CD4-positive, alpha-beta T cell treated with Interleukin-15 for 4 hours (primary cell): ENCODE measurements at places on chromosomes 7 and 10.
A peak's percentile ranks its signal among the peaks of the same experiment; 100 is the strongest.

- DNase-seq = peak; percentile 56
Observed at GRCh38 chr7:117110480-117111315, 157.4 kb downstream of the ST7 start.

DNA sequence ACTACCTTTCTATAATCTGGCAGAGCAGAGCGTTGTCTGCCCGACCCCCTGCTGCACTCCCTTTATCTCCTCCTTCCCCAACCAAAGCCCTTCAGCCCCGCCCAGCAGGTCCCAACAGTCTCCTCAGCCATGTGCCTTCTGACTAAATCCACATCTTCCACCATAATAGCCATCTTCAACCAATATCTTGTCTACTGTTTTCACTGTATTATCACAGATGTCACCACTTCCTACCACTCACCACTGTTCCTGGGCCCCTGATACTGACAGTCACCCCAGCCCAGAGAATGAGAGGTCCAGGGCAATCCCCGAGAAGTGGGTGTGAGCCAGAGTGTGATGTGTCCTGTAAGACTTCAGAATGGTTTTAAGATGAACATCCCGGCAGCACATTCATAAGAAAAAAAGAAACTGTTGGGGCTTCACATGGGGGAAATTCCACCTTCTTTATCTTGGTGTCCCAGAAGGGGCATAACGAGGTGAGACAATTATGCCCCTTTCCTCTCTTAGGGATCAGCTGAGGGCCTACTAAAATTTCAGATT, 25.3 kb downstream of the CCDC6 start:
- DNase-seq = peak; percentile 46

GRCh38 chr10:109977382-109977806, 30.4 kb upstream of the ADD3 start:
- DNase-seq = no peak

- DNase-seq = no peak
Observed at GRCh38 chr10:12717981-12718707, 283.4 kb downstream of the CCDC3 start.

DNA sequence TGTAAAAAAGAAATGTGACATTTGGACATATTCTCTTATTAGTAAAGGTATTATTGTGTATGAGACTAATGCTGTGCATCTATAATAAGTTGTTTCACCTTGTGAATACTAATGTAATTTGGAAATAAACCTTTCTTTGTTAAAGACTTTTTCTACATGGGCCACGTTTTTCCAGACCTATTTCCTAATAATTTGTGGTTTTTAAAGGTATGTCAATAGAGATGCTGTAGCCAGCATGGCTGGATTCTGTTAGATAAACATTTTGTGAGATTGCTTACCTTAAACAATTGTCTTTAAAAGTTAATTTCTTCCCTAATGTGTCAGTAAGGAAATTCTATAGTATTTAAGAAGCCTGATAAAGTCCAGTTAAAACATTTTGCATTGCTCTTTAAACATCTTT, 56.0 kb downstream of the KAT6B start:
- no peak for DNase-seq

- peak; percentile 59 for DNase-seq
Observed at GRCh38 chr7:151117565-151117964, 31.3 kb downstream of the AGAP3 start.

- DNase-seq = peak; percentile 74
Observed at GRCh38 chr10:80465839-80466590, 11.9 kb downstream of the TSPAN14 start.

GRCh38 chr10:83961620-83962019, 177.7 kb upstream of the GHITM start:
- no peak for DNase-seq

DNA sequence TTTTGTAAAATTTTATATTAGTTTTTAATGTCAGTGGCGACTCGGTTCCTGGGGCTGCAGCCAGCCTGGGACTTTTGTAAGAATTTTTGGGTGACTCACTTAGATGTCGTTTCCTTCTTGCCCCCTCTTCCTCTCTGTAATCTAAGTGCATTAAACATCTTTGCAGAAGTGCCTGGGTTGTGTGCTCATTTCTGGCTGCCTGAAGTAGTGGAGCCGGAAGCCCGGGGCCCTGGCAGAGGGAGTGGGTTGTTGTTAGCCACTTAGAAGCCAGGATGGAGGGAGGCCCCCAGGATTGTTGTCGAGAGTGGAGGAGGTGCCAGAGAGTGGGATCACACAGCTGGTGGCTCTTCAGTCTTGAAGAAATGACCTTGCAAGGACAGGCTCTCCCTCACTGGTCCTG, 11.0 kb upstream of the TRIM8 start:
- peak; percentile 43 for DNase-seq

GRCh38 chr10:52332815-52333214, 18.7 kb downstream of the DKK1 start:
- DNase-seq = no peak

GRCh38 chr7:27953777-27954176, 213.8 kb downstream of the TAX1BP1 start:
- DNase-seq = no peak

DNA sequence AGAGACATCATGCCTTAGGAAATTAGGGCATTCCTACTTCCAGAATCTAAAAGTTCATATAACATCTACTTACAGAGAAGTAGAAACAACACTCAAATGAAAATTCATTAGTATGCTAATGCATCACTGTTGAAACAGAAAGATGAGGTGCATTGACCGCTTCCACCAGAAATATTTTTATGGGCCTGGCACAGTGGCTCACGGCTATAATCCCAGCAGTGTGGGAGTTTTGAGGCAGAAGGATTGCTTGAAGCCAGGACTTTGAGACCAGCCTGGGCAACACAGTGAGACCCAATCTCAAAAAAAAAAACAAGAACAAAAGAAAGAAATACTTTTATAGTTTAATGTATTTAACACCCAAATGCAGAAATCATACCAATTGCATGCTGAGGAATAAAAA, 220.9 kb downstream of the SKIDA1 start:
- DNase-seq = no peak

DNA sequence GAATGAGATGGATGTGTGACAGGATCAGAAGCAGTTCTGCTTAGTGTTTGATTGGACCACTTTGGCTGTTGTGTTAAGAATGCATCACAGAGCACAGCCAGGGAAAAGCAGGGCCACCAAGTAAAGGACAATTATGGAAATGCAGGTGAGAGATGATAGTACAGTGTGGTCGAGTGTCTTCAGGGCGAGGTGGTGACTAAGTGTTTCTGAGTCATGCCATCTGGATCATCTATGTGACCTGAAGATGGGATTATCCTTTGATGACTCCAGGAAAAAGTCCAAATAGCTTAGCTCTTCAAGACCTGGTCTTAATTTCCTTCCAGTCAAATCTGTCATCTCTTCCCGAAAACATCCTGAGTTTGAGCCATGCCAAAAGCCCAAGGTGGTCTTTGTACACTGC, 523.2 kb upstream of the IGFBP3 start:
- no peak for DNase-seq

- peak; percentile 87 for DNase-seq
Observed at GRCh38 chr7:143240291-143241168, 18.7 kb downstream of the TAS2R40 start.

- peak; percentile 20 for DNase-seq
Observed at GRCh38 chr10:13930120-13930519, 343.4 kb downstream of the PRPF18 start.

- DNase-seq = peak; percentile 72
Observed at GRCh38 chr10:3972460-3973301, 187.7 kb upstream of the KLF6 start.

DNA sequence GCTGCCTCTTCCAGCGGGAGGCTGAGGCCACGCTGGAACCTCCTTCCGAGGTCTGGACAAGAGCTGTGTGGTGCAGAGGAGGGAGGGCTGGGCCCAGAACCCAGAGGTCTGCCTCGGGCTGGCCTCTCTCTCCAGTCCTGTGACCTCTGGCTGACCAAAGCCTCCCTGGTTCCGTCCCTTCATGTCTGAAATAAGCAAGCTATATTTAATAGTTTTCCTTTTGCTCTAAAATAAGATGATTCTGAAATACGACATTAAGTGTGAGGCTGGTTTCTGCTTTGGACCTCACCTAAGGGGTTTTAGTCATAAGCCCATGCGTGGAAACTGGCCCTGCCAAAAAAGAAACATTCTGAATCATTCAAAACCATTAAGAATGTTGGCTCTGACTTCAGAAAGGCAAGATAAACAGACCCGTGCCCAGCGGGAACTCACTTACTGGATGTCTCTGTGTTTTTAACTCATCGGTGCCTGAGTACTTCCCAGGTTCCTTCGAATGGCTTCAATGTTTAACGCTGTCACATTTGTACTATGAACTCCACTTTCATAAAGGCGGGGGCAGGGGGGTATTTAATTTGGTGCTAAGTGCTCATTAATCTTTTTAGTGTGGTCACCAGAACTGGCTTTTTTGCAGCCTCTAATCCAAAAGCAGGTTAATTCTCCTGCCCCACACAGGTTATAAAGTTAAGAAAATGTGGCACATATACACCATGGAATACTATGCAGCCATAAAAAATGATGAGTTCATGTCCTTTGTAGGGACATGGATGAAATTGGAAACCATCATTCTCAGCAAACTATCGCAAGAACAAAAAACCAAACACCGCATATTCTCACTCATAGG, 157.5 kb upstream of the KLF14 start:
- DNase-seq = no peak

GRCh38 chr10:83817797-83818196, 321.5 kb upstream of the GHITM start:
- no peak for DNase-seq

GRCh38 chr10:32350811-32351350, 3.9 kb upstream of the EPC1 start:
- no peak for DNase-seq
